ENCODE measurements at places on chromosomes 5 and 9.

DNA sequence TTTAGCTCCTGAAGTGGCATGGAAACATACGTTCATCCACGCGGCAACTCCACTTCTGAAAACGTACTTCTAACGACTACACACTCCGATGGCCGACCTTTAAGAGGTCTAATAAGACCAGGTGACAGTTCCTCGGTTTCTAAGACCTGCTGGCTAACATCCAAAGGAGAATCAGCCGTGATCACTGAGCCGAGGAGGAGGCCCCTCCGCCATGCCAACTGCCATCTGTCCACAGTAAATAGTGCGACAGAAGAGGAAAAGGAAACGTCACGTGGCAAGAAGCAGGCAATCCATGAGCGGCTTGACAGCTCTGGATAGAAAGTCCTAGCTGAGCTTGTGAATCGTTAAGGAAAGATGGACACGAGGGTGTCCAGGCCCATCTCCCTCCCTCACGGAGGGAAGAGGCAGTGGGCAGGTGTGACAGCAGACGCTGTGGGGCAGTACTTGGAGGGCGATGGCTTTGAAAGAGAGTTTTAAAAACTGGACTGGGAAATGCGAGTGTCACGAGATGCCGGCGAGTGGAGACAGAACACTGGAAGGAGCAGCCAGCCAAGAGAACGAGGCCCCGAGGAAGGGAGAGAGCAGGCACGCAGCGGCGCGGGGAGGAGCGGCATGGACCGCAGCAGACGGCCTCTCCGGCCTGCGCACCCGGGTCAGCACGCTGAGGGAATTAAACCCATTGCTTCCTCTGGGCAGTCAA is 66.7 kb upstream of the TBC1D9B start:
- DNase-seq, result no peak

DNA sequence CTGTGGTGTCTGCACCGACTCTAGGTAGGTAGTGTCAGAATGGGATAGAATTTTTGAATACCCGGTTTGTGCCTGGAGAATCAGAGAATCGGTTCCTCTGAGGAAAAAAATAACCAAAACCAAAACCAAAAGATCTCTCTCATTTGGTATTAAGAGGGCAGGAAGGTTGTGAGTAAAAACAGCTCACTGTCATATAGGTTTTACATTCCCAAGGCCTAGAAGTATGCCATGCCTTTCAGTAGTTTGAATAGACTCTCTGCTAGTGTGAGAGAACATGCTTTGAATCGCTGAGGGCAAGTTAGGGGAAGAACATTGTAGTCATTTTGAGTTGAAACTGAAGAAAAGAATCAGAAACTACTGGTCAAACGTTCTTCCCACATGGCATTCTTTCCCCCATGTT is 411.4 kb upstream of the CD180 start:
- DNase-seq, result no peak

GRCh38 chr9:108119530-108120113 is 630.1 kb upstream of the KLF4 start:
- no peak for DNase-seq

- peak; percentile 79 for DNase-seq
Observed at GRCh38 chr9:71769175-71770161, 1.2 kb upstream of the CEMIP2 start.
